Activated CD4-positive, alpha-beta T cell treated with anti-CD3 and anti-CD28 coated beads for 36 hours (primary cell): ENCODE measurements at places on chromosomes 6 and 20. TPM values are rescaled to one million over a fixed set of nuclear protein-coding genes. Genes with fewer than 3 reads are reported as not detected.

Gene BTBD3
- total RNA-seq = 12.0 TPM

Gene LHFPL5
- not detected for total RNA-seq

Gene LPA
- total RNA-seq = not detected

Gene HRH3
- total RNA-seq = not detected

DNA sequence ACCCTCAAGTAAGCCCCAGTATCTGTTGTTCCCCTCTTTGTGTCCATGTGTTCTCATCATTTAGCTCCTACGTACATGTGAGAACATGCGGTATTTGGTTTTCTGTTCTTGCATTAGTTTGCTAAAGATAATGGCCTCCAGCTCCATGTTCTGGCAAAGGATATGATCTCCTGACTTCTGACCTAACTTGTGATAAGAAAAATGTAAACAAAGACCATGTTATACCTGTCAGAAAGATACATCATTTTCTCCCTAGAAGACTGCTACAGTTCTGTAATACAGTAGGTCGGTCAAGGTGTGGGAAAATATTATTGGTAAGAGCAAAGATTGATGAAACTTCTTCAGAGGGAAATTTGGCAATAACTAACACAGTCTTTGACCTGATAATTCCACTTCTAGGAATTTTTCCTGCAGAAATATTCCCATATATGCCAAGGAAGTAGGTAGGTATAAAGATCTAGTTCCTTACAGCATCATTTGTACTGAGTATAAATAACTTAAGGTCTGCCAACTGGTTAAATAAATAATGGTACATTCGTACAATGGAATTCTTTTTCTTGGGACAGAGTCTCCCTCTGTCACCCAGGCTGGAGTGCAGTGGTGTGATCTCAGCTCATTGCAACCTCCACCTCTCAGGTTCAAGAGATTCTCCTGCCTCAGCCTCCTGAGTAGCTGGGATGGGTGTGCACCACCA, 19.1 kb upstream of the FKBP5 start:
- no peak for DNase-seq

GRCh38 chr6:90887764-90888163, 300.9 kb upstream of the MAP3K7 start:
- no peak for DNase-seq

Gene CRISP3
- total RNA-seq = not detected

Gene HLA-DRB1
- 16.6 TPM for total RNA-seq

Gene RAET1E
- not detected for total RNA-seq

DNA sequence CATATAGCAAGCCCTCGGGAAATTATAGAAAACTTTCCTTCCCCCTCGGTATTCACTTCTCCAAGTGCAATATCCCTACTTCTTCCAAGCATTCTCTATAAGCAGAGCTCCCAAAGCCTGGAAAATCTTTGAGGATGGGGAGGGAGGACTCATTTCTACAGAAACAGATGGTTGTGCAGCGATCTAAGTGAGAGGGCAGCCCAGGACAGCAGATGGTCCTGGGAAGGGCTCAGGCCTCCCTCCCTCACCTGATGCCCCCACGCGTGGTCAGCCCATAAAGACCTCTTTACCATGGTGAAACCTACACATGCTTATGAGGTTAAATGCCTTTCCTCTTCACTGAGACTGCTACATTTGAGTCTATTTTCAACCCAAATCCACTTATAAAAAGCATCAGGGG, 319.6 kb upstream of the QKI start:
- DNase-seq = no peak

Gene DST
- total RNA-seq = 6.7 TPM

- no peak for DNase-seq
Measured at GRCh38 chr6:37916675-37917074, 97.1 kb downstream of the ZFAND3 start.

DNA sequence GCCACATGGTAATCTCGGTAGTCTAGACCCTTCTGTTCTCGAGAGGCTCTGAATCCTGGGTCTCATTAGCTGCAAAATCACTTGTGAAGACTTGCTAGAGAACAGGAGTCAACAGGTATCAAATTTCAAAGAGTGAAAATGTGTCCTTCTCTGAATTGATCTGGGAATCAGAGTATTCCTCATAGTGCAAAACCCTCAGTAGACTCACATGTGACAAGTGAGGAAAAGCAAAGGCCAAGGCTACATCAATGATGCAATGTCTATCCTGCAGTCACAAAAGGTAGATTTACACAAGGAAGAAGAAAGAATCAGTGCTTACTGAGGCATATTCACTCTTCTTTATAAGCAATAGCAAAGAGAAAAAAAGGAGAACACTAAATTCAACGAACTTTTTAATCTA, 1220.0 kb upstream of the GJE1 start:
- no peak for DNase-seq

- DNase-seq = no peak
Measured at GRCh38 chr6:118350881-118351430, 197.1 kb upstream of the PLN start.

Gene GRM1
- not detected for total RNA-seq

Gene MDFI
- total RNA-seq = not detected

GRCh38 chr6:48568856-48569255, 457.9 kb upstream of the PTCHD4 start:
- DNase-seq = no peak

DNA sequence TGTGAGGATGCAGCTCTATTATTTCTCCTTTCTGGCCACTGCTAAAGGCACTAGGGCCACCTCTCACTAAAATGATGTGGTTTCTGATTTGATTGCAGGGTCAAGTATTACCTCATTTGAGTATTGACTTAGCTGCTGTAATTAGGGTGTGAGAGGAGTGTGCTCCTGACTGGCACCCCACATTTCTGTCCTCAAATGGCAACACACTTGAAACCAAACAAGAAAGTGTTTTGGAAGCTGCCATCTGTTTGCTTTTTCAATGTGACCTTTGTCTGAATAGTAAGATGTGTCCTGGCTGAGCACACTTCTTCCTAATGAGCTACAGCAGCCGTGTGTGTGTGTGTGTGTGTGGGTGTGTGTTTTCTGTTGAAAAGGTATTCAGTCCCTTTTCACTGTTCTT, 62.8 kb upstream of the SCP2D1 start:
- DNase-seq = no peak

DNA sequence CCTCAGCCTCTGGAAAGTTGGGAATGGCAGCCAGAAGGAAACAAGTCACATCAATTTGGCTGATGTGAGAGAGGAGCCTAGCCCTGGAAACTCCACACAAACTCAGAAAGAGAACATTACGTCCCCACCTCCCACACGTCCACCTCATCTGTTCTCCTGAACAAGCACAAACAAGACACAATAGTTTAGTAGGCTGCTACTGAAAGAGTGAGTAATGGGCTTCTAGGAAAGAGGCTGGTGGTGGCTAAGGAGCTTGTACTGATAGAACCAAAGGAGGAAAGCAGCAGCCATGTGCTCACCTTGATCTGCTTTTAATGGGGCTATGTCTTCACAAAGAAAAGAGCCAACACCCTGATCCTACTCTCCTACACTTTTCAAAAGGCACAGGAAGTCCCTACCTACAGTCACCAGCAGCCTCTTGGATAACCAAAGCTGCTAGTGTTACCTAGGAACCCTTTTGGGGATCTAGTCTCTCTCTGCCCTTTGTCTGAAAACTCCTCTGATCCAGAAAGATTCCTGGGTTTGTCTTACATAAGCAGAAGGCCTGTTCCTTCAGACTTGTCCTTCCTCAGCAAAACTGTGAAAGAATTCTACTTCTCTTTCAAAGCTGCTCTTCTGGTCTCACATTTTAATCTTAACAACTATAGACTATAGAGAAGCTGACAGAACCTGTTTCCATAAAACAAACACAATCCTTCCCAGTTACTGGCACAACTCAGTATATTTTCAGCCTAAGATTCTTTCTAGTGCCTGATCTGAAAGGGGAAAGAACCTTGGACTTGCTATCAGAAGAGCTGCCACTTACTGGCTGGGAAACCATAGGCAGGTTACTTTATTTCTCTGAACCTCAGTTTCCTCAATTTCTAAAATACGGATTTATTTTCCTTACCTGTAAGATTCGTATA, 3.1 kb downstream of the PLAGL2 start:
- DNase-seq = peak; percentile 91

DNA sequence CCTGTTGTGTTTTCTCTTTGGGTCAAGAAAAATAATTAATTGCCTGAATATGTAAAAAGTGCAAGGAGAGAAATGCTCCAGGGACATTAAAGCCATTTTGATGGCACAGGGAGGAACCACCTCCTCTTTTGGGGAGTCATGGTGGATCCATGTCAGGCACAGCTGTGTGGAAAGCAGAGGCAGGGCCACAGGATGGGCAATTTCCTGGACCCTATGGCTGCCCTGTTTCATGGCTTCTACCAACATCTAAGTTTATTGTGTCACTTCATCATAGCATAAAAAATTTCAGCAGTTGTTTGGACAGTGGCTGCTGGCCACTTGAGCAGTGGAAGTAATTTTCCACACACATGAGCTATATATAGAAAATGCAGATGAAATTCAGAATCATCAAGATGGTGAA, 238.2 kb downstream of the SYNE1 start:
- no peak for DNase-seq

- DNase-seq = peak; percentile 48
Measured at GRCh38 chr20:32672982-32673851, 524 bp downstream of the C20orf203 start.

DNA sequence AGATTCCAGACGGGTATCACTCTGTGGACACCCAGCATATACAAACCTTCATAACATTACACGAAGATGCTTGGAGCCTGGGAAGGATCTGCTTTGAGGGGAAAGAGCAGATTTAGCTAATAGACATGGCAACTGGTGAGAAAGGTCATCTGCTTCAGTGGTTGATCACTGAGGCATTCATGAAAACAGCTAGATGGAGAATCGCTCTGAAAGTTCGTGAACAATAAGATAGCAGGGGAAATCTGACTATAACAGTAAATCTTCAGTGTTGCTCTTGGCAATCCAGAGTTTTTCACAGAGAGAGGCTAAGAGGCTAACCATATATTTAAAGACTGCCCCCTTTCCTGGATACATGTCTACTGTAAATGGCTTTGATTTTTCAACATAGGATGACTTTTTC, 245.3 kb downstream of the FARS2 start:
- DNase-seq = no peak

DNA sequence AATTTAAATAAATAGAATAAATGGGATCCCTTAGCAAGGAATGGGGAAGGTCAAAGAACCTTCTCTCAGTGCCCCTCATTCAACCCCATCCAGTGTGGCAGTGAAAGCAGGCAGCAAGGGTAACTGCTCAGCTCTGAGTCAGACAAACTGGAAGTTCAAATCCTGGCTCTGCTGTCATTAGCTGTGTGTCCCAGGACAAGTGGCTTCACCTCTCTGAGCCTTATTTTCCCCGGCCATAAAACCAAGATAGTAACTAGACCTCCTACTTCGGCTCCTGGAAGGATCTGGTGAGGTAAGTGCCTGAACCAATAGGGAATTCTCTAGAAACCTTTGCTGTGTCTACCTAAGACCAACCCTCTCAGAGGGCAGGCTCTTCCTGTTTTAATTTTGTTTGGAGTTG, 4.1 kb downstream of the GHRH start:
- no peak for DNase-seq

Gene TPX2
- total RNA-seq = 179 TPM

Gene COX4I2
- not detected for total RNA-seq

Gene MYBL2
- 113 TPM for total RNA-seq

Gene ETV7
- 2.5 TPM for total RNA-seq
